ENCODE measurements at places on chromosomes 7 and 10.

- DNase-seq: no peak
Observed at GRCh38 chr7:12770227-12770975, 83.0 kb downstream of the ARL4A start.

DNA sequence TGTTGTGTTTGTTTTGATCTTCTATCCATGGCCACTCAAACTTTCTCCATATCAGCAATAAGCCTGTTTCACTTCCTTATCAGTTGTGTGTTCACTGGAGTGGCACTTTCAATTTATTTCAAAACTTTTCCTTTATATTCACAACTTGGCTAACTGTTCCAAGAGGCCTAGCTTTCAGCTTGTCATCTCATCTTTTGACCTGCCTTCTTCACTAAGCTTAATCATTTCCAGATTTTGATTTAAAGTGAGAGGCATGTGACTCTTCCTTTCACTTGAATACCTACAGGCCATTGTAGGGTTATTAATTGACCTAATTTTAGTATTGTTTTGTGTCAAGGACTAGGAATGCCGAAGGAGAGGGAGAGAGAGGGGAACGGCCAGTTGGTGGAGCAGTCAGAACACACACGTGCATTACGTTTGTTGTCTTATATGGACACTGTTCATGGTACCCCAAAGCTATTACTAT lies 5.5 kb upstream of the GNAT3 start:
- DNase-seq: no peak

- no peak for DNase-seq
Observed at GRCh38 chr10:124671486-124672075, 72.6 kb downstream of the FAM53B start.

- no peak for DNase-seq
Observed at GRCh38 chr10:69246581-69247312, 26.6 kb downstream of the HKDC1 start.

DNA sequence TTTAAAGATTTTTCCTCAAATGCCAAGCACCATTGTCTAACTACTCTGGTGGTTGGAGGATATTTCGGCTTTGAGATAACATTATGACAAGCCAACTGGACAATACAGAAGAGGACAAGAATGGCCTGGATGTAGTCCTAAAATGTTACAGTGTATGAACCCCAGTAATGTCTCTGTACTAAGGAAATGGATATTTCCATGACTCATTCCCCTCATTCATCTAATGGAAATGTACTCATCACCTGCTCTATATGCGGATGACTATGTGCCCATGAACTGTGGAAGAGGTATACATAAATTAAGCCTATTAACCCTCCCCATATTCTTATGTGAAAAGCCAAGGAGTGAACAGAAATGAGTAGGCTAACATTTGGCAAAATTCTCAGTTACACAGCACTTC lies 207.9 kb downstream of the CACNA2D1 start:
- DNase-seq: no peak

GRCh38 chr7:117403737-117404136 lies 23.6 kb downstream of the ASZ1 start:
- DNase-seq: no peak

- DNase-seq: no peak
Observed at GRCh38 chr10:122282253-122282671, 11.2 kb downstream of the BTBD16 start.

DNA sequence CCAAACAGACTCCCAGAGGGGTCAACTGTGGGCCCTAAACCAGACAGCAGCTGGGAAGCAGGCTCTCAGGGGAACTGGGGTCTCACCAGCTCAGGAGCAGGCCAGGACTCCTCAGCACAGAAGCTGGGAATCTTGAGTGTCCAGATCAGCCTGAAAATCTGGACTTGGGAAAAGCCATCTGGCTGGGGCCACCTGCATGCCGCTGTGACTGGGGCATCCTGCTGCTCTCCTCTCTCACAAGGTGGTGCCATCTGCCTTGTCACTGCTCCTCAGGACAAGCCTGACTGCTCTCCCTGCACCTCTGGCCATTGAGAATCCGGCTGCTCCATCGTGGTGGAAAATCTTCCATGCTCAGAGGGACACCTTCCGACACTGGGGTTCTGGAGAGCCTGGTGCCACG lies 141.4 kb downstream of the PLPP4 start:
- DNase-seq: no peak

DNA sequence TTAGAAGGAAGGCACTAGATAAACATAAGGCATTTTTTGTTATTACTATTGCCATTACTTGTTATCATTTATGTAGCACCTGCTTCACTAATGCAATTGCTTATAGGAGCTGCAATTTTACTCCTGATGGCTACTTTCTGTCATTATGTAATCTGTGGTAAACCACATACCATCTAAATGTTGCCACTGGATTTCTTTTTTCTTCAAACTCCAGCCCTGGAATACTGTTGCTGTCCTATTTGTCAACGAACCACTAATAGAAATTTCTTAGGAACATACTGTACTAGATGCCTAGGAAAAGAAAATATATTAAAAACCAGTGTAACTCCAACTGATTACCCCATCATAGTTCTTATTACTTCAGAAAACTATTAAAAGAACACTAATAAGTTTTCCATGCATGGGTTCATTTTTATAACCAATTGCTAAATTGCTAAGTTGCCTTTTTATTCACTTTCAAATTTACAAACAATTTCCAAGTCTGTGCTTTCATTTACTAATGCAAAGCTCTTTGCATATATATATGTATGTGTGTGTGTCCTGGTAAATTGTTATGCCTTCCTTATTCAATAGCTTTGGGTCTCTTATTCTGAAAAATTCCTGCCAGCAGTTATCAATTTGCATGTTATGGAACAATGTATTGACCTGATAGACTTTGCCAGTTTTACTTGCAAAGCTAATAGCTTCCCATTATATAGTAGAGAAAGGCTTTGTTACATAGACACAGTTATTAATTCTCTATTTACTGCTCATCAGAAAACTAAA lies 287.4 kb downstream of the EXOC4 start:
- no peak for DNase-seq

DNA sequence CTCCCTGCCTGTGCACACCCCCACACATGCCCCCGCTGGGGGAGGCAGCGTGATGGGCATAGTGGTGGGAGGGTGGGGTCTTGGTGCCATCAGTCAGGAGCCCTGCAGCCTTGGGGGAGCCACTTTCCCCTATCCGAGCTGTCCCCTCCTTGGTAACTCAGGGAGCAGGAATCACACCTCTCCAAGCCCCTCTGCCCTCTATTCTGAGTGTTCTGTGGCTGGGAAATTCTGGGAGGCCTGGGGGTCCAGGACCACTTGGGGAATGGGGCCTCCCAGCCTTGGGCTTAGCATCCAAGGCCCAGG lies 11.3 kb downstream of the DPYSL4 start:
- no peak for DNase-seq

DNA sequence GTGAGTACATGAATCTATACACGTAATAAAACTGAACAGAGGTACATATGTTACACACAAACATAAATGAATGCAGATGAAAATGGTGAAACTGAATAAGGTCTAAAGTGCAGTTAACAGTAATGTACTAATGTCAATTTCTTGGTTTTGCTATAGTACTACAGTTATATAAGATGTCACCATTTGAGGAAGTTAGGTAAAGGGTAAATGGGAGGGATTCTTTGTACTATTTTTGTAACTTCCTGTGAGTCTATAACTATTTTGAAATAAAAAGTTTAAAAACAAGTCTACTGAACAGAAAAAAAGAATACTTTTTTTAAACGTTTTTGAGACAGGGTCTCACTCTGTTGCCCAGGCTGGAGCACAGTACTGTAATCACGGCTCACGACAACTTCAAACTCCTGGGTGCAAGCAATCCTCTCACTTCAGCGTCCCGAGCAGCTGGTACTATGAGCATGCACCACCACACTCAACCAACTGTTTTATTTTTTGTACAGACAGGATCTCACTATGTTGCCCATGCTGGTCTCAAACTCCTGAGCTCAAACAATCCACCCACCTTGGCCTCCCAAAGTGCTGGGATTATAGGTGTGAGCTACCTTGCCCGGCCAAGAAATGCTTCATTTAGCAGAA lies 71.5 kb downstream of the WAPL start:
- DNase-seq: no peak

DNA sequence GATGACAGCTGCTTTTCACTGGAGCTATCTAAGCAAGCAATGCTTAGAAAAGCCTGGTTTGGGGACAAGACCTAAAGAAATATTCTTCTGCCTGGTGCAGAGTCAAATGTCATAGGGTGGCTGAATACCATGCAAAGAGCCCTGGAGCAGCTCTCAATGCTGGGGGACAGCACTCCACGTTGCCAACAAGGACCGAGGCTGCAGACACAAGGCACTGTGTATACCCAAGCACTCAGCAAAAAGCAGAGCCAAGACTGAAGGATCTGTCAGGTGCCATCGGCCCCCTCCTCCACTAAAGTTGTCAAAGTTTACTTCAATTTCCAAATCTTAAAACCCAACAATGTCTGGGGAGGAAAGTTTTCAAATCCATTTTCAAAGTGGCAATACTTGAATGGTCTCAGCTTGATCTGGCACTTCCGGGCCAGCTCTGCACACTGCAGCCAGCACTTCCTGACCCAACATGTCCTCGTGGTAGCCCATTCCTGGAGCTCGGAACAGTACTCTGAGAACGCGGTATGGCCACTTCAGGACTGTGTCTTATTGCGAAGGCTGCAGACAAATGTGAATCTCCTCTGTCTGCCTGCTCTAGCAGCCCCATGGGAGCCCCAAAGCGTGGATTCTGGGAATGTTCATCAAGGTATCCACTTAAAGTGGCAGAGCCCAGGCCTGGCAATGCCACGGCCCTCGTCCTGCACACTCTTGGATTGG lies 191.8 kb downstream of the TNS3 start:
- no peak for DNase-seq

- DNase-seq: no peak
Observed at GRCh38 chr7:76405738-76406137, 3.8 kb downstream of the SSC4D start.

GRCh38 chr7:35389636-35390035 lies 135.7 kb upstream of the TBX20 start:
- no peak for DNase-seq

DNA sequence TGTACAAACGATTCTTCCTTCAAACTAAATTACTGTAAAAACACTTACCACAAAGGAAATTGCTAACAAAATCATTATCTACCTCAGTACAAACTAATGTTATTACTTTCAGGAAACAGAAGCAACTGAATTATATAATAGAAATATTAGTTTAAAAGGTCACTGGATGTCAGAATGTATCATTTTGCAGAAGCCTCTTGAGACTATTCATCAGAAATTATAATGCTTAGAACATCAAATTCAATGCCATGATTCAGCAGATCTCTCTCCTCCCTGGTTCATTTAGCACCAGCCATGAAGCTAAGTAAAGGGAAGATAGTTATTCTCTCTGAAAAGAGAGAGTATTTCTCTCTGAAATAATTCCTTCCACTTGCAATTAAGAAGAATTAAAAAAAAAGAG lies 223.3 kb downstream of the IMMP2L start:
- DNase-seq: no peak

DNA sequence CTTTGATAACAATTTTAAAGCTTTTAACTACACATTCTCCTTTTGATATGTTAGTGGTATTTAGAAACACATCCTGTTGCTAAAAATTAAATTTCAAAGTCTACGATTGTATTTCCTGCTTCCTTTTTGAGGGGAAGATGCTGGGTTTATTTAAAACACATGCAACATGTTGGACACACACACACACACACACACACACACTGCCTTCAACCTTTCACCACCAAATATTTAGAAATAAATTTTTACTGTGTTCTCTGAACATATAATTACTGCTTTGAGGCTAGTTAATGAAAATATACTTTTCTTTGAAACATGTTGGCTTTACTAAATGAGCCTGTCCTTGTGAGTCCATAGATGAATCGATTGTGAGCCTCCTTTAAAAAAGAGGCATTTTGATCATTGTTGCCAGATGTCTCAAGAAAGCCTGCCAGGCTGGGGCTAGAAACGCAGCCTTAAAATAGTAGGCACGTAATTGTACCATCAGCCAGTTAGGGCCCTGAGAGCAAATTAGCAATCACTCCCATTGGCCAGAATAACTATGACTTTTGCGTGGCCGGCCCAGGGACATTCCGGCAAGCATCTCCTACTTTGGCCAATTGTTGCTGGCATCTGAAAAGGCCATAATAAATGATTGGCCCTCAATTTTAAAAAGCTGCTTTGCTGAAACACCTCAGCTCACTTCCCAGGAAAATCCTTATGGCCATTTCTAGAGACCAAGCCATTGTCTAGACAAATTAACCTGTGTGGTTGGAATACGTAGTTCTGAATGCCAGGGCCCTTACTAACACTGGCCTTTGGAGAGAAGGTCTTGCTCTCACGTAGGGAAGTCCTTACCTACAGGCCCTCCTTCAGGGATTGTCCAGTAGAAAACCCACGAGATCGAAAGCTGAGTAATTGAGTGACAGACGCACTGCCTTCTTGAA lies 9.9 kb upstream of the TEX36 start:
- no peak for DNase-seq

DNA sequence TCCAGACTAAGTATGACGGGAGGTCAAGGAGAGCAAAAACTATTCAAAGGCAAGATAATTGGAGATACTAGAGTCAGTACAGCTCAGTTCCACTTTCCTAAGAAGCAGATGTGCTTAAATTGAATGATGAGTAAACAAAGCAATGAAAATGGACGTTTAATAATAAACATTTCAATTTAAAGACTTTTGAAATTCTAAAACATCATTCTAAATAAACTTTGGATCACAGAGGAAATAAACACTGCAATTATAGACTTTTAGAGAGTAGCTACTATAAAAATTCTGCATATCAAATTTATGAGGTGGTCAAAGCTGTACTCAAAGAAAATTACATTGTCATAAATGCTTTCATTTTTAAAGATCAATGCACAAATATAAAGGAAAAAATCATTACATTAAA lies 418.3 kb downstream of the GPAM start:
- DNase-seq: no peak

DNA sequence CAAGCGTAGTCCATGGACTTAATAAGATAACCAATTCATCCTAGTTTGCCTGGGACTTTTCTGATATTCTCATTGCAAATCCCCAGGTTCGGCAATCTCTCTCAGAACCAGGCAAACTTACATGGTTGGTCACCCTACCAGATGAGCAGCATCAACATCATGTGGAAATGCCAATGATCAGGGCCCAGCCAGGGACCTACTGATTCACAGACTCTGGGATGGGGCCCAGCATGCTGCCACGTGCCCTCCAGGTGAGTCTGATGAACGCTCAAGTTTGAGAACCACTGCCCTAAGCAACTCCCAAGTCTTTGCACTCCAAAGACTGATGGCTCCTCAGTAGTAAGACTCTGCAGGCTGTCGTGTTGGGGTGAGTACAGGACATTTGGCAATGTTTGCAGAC lies 2.7 kb downstream of the LAMB4 start:
- DNase-seq: no peak

- no peak for DNase-seq
Observed at GRCh38 chr10:35375091-35375765, 38.9 kb downstream of the CCNY start.

GRCh38 chr7:6446838-6447580 lies 745 bp downstream of the DAGLB start:
- no peak for DNase-seq

DNA sequence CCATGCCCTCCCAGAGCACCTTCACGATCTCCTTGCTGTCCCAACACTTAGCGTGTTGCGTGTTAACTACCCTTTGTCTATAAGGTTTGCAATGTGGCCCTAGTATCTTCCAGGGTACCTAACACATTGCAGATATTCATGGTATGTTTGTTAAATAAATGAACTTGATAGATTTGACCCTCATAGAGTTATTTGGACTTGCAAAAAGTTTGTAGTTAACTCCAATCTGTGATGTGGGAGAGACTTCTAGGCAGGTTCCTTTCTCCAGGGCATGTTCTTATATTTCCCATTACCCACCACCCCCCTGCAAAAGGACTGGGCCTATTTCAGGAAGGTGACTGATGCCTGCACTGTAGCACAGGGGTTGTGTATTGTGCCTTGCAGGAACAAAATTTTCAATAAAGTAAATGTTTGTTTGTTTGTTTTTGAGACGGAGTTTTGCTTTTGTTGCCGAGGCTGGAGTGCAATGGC lies 612 bp downstream of the HILPDA start:
- DNase-seq: no peak

Measured in forelimb muscle (tissue), 1 donor.